GM23248 (cell line): ENCODE measurements at places on chromosomes 3 and 15.

- DNase-seq = peak; percentile 47
Measured at GRCh38 chr3:29978036-29978435, 628.4 kb upstream of the TGFBR2 start.

DNA sequence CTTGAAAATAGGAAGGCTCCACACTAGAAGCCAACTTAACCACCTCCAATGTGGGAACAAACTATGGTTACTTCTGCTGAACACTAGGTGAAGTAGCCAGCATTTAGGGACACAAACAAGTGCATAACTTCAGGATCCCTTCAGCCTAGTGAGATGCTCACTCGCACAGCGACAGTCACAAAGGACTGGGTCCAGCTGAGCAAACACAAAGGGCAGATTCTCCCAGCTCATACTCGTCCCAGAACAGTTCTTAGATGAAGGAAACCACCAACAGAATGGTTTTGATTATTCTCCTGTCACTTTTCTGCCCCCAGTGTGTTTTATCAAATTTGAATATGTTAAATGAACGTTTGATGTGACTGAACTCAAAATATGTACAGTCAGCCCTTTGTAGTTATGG is 201.6 kb downstream of the KCNAB1 start:
- no peak for DNase-seq

- no peak for DNase-seq
Measured at GRCh38 chr3:151631946-151632345, 101.8 kb upstream of the AADACL2 start.

DNA sequence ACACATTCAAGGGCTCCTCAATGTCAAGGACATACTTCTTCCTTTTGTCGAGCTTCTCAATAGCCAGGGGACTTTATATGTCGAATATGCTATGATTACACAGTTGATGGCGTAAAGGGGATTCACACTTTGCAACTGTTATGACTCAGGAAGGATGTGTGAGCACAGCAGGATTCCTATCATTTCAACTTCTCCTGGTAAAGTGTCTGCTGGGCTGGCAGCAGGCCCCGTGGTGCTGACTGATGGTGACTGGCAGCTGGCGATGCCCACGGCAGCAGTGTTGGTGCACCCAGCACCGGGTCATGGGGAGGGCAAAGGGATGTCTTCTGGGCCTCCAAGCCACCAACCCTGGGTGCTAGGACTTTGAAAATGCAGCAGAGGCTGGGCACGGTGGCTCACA is 44.8 kb upstream of the GNB5 start:
- no peak for DNase-seq

DNA sequence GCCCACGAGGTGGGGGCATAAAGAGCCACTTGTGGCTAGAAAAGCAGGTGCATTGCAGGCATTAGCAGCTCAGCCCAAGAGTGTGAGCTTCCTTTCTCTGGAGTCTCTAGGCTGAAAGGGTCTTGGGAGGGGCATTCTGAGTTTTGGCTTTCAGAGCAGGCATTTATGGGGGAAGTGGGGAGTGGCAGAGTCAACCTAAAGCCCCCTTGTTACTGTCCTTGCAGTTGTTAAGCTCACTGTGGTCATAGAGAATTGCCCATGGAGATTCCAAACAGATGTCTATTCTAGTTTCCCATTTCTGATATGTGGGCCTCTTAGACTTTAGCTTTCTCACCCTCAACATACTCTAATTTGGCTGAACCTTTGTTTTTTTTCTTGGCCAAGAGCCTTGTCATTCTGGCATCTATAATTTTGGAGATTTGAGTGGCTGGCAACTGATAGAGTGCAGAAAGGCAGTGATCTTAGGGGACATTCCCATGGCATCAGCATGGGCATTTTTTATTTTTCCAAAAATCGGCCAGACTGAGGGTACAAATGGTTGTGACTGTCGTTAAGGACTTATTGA is 217.9 kb downstream of the THSD4 start:
- DNase-seq = no peak

- DNase-seq = no peak
Measured at GRCh38 chr15:94457661-94458060, 226.3 kb downstream of the MCTP2 start.

GRCh38 chr3:128805772-128806171 is 73.6 kb upstream of the ACAD9 start:
- peak; percentile 69 for DNase-seq

DNA sequence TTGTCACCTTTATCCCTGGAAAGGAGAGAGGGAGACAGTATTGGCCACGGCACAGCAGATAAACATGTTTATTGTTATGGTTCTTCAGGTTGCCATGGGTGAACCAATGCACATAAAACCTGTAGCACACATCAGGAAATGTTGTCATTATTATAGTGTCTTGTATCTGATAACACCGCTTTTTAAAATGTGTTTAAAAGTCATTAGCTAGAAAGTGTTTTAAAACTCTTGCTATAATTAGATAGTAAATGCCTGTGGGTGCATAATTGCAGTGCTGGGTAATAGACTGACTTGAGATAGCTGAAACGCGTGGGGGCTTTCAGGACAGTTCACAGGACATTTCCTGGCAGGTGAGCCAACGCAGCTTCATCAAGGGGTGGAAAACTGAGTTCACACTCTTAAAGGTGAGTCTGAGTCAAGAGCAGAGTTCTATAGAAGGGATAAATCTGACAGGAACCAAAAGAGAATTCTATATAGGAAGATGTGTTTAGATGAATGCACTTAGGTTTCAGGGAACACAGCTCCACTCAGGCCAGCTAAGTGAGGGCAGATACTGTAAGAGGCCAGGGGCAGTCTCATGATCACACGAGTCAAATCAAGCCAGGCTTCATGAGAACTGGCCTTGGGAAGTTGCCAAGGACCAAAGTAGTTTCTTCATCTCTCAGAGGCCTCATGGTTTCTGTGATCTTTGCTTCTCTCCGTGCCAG is 35.6 kb upstream of the PPP4R2 start:
- DNase-seq = peak; percentile 73

GRCh38 chr15:63877713-63878271 is 44.0 kb upstream of the HERC1 start:
- no peak for DNase-seq

DNA sequence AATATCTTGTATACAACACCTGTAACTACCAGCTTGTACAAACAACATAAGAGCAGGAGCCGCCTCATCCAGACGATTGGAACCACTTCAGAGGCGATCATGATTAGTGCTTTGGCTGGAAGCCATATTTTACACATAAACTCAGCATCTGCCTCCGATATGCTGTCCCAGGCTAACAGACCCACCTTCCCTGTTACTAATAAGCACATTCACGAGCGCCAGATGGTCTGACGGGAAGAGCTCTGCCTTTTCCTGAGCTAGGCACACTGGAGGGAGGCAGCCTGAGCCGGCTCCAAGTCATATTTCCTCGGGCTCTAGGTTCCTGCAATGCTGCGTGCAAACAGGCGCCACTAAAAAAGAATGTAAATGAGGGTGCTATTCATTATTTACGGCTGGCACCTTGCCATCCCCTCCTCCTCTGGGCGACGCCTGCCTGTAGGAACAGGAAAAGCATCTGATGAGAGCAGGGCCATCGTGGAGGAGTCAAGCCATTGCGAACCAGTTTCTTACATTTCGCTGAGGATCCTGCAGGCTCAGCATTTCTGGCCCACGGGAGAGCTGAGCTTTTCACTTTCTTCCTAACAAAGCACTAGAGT is 98.2 kb downstream of the ANXA2 start:
- DNase-seq = peak; percentile 65

DNA sequence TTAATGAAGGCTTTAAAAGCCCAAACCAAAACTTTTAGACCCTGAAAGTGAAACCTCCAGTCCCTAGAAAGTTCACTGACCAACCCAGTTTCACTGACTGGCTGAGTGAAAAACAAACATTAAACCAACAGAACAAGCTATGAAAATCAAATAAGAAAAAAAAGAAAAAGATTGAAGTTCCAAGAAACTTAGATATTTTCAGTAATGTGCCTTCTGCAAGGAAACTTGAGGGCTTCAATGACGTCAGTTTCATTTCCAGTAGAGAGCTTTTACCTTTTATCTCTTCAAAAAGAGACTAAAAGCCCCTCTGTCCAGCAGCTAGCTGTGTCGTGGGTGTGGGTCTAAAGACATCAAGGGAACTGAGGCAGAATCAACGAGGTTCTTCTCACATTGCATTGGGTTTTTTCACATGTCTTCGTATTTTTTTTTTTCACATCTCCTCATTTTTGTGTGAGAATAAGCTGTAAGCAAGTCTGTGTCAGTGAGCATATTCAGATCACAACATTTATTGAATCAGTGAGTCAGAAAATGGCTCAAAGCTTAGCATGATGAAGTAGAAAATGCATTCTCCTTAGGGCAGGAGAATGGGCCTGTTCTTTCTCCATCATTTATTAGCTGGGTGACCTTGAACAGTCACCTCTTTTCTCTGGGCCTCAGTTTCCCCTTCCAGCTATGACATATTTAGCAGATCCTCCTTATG is 54.8 kb upstream of the BCL6 start:
- peak; percentile 19 for DNase-seq

GRCh38 chr15:43883571-43883970 is 56.8 kb downstream of the WDR76 start:
- DNase-seq = no peak

DNA sequence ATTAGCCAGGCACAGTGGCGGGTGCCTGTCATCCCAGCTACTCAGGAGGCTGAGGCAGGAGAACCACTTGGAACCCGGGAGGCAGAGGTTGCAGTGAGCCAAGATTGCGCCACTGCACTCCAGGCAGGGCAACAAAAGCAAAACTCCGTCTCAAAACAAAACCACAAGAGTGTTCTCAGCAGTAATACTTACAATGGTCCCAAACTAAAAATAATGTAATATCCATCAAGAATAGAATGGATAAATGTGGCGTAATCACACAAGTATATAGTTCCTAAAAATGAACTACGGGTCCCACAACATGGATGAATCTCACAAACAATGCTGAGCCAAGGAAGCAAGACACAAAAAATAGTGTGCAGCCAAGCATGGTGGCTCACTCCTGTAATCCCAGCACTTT is 39.2 kb downstream of the STAG1 start:
- no peak for DNase-seq

GRCh38 chr3:164879201-164879600 is 199.1 kb downstream of the SI start:
- no peak for DNase-seq

- DNase-seq = no peak
Measured at GRCh38 chr15:51396921-51397320, 55.5 kb downstream of the GLDN start.

DNA sequence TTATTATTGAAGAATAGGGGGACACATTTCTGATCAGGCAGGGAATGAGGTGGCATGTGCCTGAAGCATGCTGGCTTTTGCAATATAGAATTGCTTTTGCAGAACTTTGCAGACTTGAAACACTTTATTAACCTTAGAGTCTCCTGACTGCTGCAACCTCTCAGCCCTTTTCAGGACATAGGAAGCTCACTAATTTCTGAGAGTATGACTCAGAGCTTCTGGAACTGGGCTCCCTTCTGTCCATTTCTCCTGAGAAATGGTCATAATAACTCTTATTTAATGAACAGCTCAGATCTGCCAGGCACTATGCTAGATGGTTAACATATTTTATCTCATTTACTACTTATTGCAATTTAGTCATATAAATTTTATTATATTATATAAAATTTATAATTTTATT is 38.6 kb upstream of the DGKG start:
- peak; percentile 24 for DNase-seq

GRCh38 chr3:72338082-72338941 is 509.9 kb downstream of the SHQ1 start:
- DNase-seq = peak; percentile 73

DNA sequence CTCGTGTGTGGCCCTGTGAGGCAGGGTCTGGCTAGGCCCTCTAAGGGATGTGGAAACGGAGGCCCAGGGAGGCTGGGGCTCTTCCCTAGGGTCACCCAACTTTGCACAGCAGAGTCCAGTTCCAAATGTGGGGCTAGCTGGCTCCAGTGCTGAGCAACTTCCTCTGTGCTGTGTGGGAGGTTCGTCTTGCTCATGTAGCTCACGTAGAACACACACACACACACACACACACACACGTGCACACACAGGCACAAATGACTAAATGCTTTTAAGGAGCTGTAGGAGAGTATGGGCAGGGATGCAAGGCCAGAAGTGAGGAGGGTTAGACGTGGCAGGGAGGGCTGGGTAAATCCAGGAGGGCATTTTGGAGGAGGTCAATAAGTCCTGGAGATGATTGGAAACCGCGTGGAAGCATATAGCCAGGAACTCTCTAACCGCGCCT is 213.8 kb downstream of the RPLP1 start:
- DNase-seq = peak; percentile 54

GRCh38 chr3:148955544-148956346 is 35.6 kb upstream of the GYG1 start:
- peak; percentile 94 for DNase-seq

- DNase-seq = peak; percentile 74
Measured at GRCh38 chr15:76293361-76293760, 17.9 kb downstream of the ETFA start.

- DNase-seq = no peak
Measured at GRCh38 chr3:43289841-43290470, 3.6 kb downstream of the SNRK start.

DNA sequence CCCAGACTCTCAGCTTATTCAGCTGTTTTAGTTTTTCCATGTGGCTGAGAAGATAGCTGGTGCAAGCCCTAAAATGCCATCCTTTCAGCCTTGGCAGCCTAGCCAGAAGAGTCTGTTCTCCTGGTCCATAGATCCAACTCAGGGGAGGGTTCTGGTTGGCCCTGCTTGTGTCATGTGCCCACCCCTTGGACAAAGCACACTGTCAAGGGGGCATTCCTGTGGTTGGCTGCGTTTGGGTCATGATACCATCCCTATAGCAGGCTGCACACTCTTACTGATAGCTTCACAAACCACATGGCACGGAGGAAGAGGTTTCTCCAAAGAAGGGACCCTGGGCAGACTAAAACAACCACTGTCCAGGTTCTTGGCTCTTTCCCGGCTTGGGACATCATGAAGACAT is 8.4 kb upstream of the FSTL1 start:
- DNase-seq = no peak

GRCh38 chr3:10341901-10342398 is 21.0 kb upstream of the SEC13 start:
- no peak for DNase-seq
